ENCODE measurements at places on chromosomes 7 and 10.

- no peak for DNase-seq
Measured at GRCh38 chr7:118369987-118370386, 145.5 kb downstream of the ANKRD7 start.

GRCh38 chr7:82105463-82105862, 335.6 kb upstream of the HGF start:
- DNase-seq: peak; percentile 90

GRCh38 chr7:155228894-155229293, 68.8 kb upstream of the INSIG1 start:
- DNase-seq: no peak

DNA sequence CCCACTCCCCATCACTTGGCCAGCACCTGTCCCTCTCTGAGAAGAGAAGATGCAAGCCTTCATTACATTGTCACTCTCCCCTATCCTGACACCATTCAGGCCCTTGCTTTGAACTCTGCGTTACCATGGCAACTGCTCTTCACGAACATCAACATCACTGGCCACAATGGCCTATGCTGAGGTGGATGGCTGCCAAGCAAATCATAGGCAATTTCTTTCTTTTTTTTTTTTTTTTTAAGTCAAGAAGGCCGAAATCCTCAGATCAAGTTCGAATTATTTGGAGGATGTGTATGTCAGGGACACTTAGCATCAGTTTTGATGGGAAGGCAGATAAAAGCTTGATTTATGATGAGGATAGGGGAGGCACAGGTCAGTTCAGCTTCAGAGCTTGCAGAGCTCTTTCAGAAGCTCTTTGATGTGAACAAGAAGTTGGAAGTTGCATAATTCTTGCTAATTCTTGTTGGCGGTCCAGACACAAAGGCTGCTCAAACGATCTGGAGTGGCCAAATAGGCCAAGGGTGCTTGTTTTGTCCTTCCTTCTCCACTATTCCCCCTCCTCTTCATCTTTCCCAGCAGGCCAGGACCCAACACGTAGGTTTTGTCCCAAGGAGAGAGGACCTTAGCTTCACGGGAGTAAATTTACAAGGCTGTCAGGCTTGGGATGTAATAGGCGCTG, 179.9 kb upstream of the NPVF start:
- DNase-seq: no peak

DNA sequence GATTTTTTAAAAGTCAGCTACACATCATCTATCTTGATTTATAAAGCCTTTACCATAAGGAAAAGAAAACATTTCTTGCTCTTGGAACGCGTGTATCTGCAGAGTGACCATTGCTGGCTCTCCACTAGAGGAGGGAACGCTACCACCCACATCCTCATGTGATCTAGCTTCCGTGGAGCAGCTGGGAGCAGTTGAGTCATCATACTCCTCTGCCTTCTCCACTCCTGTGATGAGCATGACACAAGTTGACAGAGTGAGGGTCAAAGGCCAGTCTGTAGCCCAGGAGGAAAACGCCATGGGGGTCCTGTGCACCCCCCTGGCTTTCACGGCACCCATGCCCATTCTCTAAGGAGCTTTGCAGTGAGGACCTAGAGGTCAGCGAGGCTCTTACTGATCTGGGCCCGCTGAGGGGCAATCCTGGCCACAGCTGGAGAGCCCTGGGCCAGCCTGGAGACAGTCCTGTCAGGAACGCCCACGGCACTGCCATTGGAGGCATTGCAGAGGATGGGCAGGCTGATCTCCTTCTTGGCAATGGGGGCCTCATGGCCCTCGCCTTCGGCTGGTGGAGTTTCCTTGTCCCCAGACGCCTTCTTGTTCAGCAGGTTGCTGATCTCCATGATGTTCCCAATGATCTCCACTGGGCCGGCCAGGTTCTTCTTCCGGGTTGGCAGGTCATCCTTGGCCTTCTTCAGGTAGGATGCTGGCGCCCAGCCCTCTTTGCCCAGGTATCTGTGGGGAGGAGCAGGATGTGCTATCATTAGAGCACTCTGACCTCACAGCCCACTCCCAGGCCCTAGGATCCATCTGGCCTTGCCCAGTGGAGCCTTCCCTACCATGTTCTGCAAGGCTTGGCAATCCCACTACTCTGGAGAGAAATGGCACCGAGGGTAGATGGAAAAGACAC, 119.2 kb downstream of the NEURL1 start:
- DNase-seq: no peak

DNA sequence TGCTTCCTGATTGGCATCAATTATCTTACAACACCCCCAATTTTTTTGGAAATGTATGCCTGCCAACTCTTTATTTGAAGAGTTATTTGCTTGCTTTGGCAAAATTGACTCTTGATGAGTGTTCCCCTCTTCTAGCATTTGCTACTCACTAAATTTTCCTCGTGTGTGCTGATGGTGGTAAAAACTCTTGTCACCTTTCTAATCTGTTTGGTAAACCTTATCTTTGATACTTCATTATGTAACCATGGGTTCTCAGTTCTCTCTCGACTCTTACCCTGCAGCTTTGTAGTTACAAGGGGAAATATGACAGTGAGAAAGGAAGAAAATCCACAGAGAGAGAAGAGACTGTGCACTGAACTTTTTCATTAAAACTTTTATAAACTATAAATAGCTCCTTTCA, 102.5 kb downstream of the CDK14 start:
- DNase-seq: no peak

DNA sequence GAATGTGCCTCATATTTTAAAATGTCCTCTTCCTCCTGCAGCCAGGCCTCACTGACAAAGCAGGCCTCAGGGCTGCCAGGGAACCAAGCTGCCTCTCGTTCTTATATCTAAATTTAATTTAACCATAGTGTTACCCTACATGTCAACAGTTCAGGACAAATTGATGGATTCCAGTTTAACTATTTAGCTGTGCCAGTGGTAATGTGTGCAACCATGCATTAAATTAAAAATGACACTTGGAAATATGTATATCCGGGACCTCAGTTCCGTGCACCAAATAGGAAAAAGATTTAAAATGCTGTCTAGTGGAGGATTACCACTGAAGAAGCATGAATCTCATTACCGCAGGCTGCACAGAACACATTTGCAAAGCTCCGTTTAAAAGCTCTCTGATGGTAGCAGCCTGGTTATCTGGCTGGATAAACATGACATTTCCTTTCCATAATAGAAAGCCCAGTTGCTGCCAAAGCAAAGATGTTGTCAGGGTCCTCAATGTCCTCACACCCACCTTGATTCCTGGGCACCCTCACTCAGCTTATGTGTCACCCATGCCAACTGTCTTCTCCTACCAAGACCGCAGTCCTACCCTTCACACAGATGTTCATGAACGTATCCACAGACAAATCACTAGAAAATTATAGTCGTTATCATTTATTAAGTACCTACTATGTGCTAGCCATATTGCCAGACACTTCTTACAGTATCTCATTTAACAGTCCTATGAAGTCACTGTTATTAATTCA, 73.3 kb upstream of the FRMD4A start:
- peak; percentile 34 for DNase-seq

- DNase-seq: no peak
Measured at GRCh38 chr10:79348640-79348988, 1.3 kb downstream of the PPIF start.

DNA sequence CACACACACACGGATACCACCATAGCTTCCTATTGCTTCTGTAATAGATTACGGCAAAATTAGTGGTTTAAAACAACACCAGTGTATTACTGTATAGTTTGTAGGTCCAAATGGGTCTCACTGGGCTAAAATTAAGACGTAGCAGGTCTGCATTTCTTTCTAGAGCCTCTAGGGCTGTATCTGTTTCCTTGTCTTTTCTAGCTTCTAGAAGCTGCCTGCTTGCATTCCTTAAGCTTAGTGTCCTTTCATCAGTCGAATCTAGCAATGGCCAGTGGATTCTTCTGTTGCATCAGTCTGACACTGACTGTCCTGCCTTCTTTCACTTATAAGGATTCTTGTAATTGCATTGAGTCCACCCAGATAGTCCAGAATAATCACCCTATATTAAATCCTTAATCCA, 882.3 kb downstream of the PCDH15 start:
- DNase-seq: no peak

DNA sequence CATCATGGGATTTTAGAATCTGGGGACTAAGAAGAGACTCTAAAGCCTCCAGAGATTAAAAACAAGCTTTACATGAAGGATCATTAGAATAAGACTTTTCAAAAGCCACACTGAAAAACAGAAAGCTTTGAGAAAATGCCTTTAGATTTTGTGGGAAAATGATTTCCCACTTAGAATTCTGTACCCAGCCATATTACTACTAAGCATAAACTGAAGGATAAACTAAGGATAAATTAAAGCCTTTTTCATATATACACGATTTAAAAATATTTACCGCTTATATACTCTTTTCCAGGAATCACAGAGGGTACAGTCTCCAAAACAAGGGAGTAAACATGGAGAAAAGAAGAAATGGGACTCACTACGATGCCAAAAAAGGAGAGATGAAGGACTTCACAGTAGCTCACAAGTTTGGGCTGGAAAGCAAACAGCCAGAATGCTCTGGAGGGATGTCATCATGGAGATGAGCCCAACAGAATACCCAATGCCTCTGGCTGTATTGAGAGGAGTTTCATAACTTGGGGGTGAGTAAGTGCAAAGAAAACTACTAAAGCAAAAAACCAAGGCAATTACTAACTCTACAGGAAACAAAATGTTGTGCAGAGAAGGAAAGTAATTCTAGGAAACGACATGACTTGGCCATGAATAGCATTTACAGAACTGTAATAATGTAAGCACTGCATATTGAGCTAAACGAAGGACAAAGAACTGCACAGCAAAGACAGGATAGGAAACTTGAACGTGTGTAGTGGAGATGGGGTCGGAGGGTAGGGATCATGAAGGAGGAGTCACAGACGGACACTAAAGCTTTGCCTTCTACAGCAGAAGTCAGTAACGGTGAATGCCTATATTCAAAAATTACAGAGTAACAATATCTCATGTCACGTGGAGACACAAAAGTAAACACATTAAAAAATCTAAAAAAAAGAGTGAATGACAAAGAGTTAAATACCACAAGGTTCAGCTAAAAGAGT, 61.4 kb upstream of the ASAH2 start:
- DNase-seq: peak; percentile 12

DNA sequence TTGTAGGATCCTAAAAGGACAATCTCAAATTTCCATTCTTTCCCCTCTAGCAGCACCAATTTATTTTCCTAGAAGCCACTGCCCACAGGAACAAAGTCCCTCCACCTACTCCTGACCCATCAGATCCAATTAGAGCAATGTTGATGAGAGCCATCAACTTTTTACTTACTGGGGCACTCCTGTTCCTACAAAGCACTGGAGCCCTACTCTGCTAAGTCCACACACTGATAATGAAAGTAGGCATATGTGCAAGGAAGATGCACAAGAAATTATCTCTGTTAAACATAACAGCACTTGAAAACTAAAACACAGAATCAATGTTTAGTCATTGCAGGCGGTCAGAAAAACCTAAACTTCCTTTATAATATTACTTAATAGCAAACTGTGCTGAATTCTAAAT, 3.6 kb downstream of the HERPUD2 start:
- DNase-seq: no peak

- no peak for DNase-seq
Measured at GRCh38 chr7:111173528-111173927, 82.6 kb downstream of the LRRN3 start.

GRCh38 chr10:109475711-109476421, 447.4 kb downstream of the XPNPEP1 start:
- DNase-seq: no peak

GRCh38 chr10:71077796-71078453, 134.4 kb upstream of the UNC5B start:
- DNase-seq: no peak
